ENCODE measurements at places on chromosomes 4 and X.

GRCh38 chr4:184795214-184795844 lies 30.4 kb downstream of the ACSL1 start:
- DNase-seq: no peak

DNA sequence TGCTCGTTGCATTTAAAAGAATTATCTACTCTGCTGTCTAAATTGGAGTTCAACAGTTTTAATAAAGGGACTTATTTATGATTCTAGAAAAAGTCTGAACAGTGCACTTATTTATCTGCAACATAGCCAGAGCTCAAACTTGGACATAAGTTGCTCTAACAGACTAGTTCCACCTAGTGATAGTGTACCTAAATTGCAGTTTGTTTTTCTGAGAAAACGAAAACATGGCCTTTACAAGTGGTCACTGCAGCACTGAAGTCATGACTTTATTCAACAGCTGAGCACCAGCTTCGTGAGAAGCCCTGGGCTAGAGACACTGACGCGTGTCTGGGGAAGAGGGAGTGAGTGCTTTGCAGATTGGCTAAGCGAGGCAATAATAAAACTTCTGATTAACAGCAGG lies 77.3 kb upstream of the IGSF1 start:
- DNase-seq: no peak

GRCh38 chrX:123201720-123202119 lies 17.6 kb downstream of the GRIA3 start:
- DNase-seq: no peak

DNA sequence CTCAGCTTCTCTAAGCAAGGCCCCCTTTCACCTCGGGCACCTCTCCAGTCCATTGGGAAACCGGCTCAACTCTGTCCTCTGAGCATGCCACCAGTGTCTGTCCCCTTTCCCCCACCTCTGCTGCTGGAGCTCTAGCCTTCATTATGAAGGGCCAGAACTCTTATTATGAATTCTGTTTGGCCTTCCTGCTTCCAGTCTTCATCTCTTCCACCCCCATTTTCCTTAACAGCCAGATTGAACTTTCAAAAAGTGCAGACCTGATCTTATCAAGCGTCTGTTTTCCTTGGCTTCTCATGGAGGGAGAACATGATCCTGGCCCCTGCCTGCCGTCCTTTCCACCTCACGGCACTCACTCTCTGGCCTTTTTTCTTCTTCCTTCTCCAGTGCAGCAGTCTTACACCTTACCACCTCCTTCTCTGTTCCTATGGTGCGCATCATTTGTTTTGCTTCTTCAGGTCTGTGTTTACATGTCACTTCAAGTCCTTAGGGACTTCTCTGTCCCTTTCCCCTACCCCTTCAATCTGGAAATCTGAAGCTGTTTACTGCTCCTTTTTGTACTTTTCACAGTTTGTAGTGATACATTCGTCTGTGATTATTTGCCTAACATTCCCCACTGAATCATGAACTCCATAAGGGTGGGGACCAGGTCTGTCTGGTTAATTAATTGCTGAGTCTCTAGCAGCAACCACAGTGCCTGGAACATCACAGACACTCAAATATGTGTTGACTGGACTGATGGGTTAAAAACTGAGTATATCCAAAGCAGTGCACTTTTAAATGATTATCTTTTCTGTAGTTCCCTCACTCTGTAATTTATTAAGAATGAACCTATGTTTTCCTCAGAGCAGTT lies 55.8 kb downstream of the FNIP2 start:
- no peak for DNase-seq

GRCh38 chr4:7767966-7768365 lies 171.7 kb downstream of the AFAP1 start:
- DNase-seq: no peak

DNA sequence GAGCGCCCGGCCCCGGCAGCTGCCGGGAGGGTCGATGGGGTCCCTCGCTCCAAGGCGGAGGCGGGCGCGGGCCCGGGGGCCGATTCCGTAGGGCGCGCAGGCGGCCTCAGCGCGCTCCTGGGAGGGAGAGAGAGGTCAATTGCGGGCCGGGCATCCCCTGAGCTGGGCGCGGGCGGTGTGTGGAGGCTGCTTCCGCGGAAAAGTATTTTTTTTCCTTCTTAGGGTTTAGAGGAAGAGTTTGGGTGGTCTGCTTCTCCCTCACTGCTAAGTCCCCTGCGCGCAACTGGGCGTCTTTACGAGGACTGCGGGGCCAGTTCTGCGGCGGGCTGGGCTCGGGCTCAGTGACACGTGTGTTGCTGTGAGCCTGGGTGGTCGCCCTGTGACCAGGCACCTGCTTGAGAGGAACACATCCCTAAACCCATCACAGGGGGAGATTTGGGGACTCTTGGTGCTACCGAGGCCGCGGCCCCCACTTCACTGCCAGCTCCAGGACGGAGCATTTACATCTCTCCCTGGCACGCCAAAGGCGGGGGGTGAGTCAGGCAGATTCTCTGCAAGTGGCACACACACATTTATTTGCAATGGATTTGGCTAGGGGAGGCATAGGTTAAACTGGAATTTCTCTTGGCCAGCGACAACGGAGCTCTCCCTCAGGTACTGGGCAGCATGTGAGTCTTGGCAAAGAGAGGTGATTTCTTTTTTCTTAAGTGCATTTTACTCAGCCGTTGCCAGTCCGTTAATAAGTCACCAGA lies 151.2 kb upstream of the SLC4A4 start:
- no peak for DNase-seq

- no peak for DNase-seq
Observed at GRCh38 chr4:40214038-40214437, 17.2 kb downstream of the RHOH start.

DNA sequence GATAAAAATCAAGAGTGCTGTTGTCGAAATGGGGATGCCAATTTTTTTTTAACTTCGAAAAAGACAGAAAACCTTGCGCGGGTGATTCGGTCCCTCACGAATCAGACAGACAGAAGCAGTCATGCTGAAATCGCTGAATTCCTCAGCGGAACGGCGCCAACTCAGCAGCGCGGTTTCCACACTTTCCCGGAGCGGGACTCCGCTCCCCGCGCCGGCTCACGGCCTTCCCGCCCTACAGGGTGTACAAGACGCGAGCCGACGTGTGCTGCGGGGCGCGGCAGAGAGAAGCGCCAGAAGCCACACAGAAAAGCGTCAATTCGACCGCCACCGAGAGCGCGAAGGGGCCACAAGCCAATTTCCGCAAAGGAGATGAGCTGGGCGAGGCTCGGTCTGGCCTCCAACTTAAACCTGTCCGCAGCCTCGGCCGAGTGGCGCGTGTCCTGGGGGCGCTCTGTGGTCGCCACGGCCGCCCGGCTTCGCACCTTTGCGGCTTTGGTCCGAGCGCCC lies 1.3 kb downstream of the NEXMIF start:
- no peak for DNase-seq

DNA sequence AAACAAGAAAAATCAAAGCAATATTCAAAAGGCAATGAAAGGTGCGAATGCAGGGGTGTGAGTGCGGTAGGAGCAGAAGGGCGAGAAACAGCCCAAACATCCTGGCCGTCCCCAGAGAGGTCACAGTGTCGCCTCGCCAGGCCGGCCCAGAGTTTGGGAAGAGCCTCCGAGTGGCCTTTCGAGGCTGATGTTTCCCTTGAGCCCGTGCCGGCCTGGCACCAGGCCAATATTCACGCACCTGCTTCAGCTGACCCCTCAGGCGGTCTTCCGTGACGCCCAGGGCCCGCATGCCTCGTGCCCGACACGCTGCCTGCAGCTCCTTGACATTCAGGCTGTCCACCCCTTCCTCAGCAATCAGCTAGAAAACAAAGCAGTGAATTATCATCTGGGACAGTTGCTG lies 30.6 kb downstream of the LETM1 start:
- no peak for DNase-seq

DNA sequence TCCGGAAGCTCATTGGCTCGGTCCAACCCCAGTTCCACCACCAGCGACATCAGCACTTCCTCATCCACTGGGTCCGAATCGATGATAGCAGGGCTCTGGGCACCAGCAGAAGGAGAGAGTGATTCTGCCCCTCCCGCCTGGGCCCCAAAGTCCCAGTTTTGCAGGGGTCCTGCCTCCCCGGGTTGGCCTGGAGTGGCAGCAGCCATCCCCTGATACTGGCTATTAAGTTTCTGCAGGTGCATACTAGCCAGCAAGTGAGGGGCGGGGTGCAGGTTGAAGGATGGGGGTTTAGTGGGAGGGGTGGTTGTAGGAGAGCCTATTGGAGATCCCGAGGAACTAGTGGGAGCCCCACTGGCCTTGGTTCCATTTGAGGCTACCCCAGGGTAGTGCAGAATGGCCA lies 3.9 kb downstream of the CITED1 start:
- DNase-seq: no peak

GRCh38 chrX:154508384-154508745 lies 7.7 kb downstream of the FAM3A start:
- DNase-seq: no peak

- no peak for DNase-seq
Observed at GRCh38 chr4:152316969-152317368, 218.9 kb downstream of the FBXW7 start.

DNA sequence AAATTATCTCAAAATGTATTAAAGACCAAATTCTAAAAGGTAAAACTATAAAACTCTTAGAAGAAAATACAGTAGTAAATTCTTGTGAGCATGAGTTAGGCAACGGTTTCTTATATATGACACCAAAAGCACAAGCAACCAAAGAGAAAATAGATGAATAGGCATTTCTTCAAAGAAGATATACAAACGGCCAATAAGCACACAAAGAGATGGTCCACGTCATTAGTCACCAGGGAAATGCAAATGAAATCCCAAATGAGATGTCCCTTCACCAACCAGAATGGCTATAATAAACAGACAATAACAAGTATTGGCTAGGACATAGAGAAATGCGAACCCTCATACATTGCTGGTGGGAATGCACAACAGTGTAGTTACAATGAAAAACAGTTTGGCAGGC lies 44.6 kb downstream of the RAB33A start:
- no peak for DNase-seq

DNA sequence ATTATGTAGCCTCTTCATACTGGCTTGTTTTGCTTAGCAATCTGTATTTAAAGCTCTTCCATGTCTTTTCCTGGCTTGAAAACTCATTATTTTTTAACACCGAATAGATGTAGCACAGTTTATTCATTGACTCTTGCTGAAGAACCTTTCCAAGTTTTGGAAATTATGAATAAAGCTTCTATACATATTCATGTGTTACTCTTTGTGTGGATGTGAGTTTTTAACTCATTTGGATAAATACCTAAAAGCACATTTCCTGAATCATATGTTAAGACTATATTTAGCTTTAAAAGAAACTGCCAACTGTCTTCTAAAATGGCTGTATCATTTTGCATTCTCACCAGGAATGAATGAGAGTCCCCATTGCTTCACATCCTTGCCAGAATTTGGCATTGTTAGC lies 2061.7 kb upstream of the AGA start:
- DNase-seq: no peak

DNA sequence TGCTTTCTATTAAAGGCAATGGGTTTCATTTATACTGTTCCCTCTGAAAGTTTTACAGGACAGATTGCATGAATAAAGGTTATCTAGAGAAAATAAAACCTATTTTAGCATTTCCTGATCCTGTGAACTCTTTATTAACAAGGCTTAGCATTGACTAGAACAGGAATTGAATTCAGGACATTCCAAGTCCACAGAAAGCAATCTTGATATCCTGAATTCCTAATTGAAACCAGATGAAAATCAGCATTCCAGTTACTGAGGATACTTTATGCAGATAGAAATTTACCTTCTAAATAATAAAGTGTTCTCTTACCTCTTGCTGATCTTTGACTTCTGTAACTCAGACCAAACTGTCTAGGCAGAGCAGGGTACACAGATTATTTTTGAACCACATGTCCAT lies 151.4 kb downstream of the ZNF518B start:
- DNase-seq: no peak

DNA sequence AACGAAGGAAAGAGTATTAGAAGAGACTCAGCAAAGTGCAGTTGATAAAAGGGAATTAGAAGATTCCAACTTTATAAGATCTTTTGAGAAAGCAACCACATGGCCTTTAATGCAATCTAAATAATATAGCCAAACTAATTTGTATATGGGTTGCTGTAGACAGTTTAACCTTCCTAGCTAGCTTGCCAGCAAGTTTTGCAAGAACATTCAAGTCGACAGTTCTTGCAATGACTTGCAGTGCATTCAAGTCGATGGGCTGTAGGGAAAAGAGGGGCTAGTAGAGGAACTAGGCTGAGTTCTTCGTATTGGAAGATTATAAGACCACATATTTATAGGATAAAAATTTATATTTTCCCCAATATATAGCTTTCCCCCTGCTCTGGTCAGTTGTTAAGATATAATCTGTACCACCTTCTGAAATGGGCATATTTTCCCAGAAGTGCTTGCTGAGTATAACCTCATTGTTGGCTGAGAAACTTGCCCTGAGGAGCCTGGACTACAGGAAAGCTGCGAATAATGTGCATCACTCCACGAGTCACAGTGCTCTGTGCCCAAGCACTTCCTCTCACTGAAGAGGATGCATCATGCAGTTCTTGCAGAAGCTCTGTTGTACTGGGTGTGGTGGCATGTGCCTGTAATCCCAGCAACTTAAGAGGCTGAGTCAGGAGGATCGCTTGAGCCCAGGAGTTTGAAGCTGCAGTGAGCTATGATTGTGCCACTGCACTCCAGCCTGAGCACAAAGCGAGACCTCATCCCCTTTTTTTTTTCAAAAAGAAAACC lies 56.7 kb downstream of the DOCK11 start:
- no peak for DNase-seq

- no peak for DNase-seq
Observed at GRCh38 chrX:7117587-7117986, 29.9 kb upstream of the STS start.

GRCh38 chr4:94447754-94448411 lies 3.9 kb upstream of the PDLIM5 start:
- DNase-seq: no peak

DNA sequence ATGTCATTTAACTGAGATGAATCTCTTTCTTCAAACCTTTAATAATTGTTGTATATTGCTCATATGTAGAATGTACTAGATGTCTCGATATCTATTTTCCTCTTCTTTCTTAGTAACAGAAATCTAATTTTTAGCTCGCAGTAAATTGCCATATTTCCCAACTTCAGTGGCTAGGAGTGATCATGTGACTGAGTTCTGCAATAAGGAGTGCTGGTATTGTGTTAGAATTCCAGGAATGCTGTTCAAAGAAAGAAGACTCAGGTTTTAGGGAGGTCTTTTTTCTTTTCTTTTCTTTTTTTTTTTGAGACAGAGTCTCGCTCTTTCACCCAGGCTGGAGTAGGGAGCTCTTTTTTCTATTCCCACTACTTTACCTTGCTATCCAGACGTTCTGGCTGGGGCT lies 81.7 kb downstream of the SLC10A7 start:
- DNase-seq: no peak

- no peak for DNase-seq
Observed at GRCh38 chr4:30716158-30716557, 4.0 kb upstream of the PCDH7 start.

DNA sequence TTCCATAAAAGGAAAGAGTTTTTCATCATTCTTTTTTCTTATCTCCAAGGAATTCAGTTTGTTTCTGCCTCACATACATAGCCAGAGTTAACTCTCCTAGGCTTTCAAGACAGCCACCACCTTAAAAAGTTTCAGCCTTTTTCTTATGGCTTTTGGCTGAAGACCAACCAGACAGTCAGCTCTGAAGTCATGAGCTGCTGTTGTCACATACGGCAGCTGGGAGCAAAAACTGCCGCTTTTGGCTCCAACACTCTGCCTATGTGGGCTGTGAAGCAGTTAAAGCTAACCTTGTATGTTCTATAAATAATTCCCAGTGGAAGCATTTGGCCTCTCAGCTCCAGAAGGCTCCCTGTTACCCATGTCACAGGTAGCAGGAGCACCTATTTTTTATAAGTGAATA lies 104.1 kb downstream of the KLHL4 start:
- no peak for DNase-seq

Measured in stimulated activated CD8-positive, alpha-beta memory T cell treated with anti-CD3 and anti-CD28 coated beads, Interleukin-12 subunit alpha, Interleukin-12 subunit beta, amount 100 ng/mL, for 1 hour (primary cell).